ENCODE measurements at places on chromosomes 12 and 14. TPM values are rescaled to one million over a fixed set of nuclear protein-coding genes. Genes with fewer than 3 reads are reported as not detected.

Gene SERPINA12
- total RNA-seq, result not detected

Gene GNB3
- 0.47 TPM for total RNA-seq

Gene MDGA2
- not detected for total RNA-seq

Gene DPY19L2
- not detected for total RNA-seq

Gene SMARCD1
- total RNA-seq, result 57.4 TPM

Gene FOXG1
- total RNA-seq, result not detected

Gene PZP
- not detected for total RNA-seq

Gene LRIG3
- 41.5 TPM for total RNA-seq

Gene TDRD9
- 0.91 TPM for total RNA-seq

Gene AKAP5
- 0.14 TPM for total RNA-seq

Gene SAMD15
- 0.86 TPM for total RNA-seq

Gene LBHD2
- not detected for total RNA-seq

Gene NFATC4
- 0.23 TPM for total RNA-seq

Gene AQP5
- not detected for total RNA-seq

Gene TMEM30B
- total RNA-seq, result 0.22 TPM

Gene NUAK1
- 2.6 TPM for total RNA-seq

Gene LMNTD1
- not detected for total RNA-seq

Gene SERPINA9
- not detected for total RNA-seq

Gene KRT77
- total RNA-seq, result not detected

Gene GZMB
- not detected for total RNA-seq

Gene LRRC43
- not detected for total RNA-seq

Gene RIPK3
- not detected for total RNA-seq

Gene CGRRF1
- total RNA-seq, result 22.3 TPM

Data from MCF 10A (cell line).